ENCODE measurements at places on chromosomes 3 and 15.
A peak's percentile ranks its signal among the peaks of the same experiment; 100 is the strongest.

DNA sequence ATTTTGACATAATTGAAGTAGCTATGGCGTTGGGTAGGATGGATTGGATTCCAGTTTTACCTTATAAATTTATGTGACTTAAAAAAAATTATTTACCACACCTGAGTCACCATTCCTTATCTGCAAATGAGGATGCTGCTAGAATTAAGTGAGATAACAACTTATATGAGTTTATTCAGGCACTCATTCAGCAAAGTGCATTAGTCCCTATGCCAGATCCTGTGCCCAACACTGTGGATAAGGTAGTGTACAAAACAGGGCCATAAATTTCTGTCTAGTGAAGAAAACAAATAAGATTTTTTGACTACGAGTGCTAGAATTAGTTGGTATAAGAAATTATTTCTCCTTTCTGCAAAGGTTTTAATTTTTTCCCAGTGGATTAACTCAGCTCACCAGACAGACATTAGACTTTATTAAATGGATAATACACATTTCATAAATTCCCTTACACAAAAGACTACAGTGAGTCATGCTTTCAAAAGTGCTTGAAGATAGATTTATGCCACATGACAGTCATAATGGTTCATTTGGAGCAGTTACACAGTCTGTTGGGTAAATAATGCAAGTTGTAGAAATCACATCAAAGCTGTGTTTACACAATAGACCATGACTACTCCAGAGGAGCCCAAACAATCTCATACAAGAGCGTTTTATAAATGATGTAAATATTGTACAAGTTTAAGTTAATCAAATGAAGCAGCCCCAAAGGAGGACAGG, 129.9 kb upstream of the TGFBR2 start:
- no peak for DNase-seq

- no peak for DNase-seq
Measured at GRCh38 chr3:77539014-77539413, 499.1 kb downstream of the ROBO2 start.

- DNase-seq, result no peak
Measured at GRCh38 chr15:93209690-93210445, 120.9 kb upstream of the RGMA start.

- no peak for DNase-seq
Measured at GRCh38 chr15:71505962-71506361, 304.4 kb upstream of the NR2E3 start.

- DNase-seq, result no peak
Measured at GRCh38 chr3:23258110-23258509, 55.0 kb downstream of the UBE2E2 start.

- no peak for DNase-seq
Measured at GRCh38 chr3:129597087-129597999, 9.1 kb downstream of the PLXND1 start.

- DNase-seq, result no peak
Measured at GRCh38 chr3:59235634-59236012, 185.8 kb upstream of the CFAP20DC start.

DNA sequence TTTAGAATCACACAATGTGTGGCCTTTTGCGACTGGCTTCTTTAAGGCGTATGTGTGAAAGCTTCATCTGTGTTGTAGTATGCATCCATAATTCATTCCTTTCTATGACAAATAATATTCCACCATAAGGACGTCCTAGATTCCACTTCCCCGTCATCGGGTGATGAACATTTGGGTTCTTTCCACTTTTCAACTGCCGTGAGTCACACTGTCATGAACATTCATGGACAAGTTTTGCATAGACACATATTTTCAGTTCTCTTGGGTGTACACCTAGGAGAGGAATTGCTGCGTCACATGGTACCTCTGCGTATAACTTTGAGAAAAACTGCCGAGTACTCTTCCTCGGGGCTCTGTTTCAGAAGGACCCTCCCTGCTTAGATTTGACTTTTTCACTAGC, 97.3 kb downstream of the TOP2B start:
- DNase-seq, result no peak

- DNase-seq, result no peak
Measured at GRCh38 chr15:81384891-81385720, 11.1 kb upstream of the TMC3 start.

- DNase-seq, result no peak
Measured at GRCh38 chr3:183464480-183464879, 36.1 kb upstream of the MCF2L2 start.

GRCh38 chr3:161314836-161315395, 56.4 kb downstream of the SPTSSB start:
- DNase-seq, result no peak

DNA sequence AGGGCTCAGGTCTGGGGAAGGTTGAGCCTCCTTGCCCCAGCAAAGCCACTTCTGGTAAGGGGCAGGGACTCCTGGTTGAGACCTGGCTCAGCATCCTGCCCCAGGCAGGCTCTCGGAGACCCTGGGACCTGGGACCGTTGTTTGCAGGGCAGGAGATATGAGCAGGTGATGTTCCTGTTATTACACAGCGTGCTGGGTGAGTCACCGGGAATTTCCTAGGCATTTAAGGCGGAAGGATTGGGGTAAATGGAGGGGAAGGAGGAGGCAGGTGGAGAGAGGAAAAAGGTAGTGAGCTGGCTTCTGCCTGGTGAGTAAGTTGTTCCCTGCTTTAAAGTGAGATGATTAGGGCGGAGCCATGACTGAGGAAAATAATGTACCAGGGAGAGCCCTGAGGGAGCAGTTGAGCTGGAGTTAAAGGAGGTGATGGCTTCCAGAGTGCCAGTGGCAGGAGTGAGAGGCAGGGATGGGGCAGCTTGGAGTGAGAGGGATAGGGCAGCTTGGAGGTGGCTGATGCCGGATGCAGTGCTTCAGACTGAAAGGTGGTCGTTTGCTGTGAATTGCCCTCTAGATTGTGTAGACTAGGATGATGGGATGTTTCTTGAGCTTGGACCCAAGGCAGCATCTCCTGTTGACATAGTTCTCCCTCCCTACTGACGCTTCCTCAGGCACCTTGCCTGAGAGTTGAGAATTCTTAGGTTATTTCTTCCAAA, 79.4 kb downstream of the AAGAB start:
- DNase-seq, result peak; percentile 10

Measured in activated CD4-positive, alpha-beta T cell treated with anti-CD3 and anti-CD28 coated beads for 24 hours (primary cell).